GM04504 (cell line): ENCODE measurements at places on chromosomes 6 and 20.

GRCh38 chr20:24565835-24566351, 96.5 kb downstream of the SYNDIG1 start:
- DNase-seq: no peak

DNA sequence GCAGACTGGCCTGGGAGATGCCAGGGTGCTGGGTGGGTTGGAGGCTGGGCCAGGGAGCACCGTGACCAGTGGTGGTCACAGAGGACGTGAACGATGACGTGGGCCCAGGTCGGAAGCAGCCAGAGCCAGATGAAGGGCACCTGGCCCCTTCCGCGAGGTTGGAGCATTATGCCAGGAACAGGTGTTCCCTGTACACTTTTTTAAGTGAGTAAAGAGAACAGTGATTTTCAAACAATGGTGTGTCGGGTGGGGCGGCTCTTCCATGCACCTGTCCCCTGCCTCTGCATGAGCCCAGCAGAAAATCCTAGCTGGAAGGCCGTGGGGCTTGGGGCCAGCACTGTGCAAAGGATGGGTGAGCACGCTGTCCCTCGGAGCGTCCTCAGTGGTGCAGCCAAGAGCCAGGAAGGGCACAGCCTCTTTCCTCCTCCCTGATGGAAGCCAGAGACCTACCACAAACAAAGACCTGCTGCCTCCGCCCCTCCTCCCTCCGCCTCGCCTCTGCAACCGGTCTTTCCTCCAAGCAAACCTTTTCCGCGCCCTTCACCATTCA, 350.5 kb downstream of the ZFAND3 start:
- DNase-seq: no peak

DNA sequence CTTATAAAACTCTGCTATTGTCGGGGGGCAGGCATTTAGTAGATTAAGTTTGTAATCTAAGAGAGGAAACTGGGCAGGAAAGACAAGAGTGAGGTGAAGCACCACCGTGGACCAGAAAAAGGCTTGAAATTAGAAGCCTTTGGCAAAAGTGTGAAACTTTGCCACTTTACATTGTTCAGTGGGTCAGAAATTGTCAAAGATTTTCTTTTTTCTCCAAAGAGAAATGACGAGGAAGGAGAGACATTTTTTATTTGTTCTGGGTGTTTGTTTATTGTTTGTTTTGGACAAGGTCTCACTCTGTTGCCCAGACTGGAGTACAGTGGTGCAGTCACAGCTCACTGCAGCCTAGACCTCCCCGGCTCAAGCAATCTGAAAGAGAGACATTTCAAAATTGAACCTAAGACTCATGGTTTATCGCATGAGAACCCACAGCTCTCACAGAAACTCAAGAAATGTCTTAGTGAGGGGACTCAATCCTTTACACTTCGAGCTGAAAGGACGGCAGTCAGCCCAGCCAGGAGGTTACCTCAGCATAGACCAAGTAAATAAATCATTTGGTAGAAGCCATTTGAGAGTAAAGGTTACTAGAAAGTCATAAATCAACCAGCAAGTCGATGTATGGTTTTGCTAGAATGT, 262.8 kb upstream of the TAB2 start:
- DNase-seq: no peak

DNA sequence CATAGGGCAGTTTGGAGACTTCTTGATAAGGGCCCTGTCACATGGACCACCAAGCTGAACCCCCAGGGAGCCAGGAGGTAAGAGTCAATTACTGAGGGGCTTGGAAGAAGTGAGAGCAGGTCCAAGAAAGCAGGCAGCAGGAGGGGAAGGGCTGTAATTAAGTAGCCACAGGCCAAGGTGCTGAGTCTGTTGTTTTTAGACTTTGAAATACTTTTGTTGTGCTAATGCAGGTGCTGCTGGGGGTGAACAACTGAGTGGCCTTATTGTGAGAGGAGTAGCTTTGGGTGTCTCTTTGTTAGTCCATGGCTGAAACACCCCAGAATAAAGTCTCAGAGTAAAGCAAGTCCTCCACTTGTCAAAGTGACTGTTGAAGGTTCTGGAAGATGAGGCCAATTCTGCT, 267.0 kb upstream of the SUPT3H start:
- DNase-seq: no peak

DNA sequence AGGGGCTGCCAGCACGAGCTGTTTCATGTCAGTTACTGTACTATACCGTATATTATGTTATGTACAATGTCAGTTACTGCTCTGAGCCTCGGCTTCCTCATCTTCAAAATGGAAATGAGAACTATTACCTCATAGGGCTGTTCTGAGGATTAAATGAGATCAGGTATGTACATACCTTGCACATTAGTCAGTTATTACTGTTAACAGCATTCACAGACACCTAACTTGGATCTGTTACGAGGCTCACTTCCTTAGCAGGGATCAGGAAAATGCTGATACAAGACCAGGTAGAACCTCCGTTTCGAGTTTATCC, 69.7 kb upstream of the TBC1D7 start:
- DNase-seq: no peak

GRCh38 chr6:25995507-25995906, 32.9 kb downstream of the TRIM38 start:
- DNase-seq: no peak
